DMS79 treated with DMSO at 0.1 percent for 48 hours (cell line): ENCODE measurements at places on chromosomes 12 and 14.

- no peak for DNase-seq
Measured at GRCh38 chr12:90841336-90841735, 113.6 kb downstream of the CCER1 start.

DNA sequence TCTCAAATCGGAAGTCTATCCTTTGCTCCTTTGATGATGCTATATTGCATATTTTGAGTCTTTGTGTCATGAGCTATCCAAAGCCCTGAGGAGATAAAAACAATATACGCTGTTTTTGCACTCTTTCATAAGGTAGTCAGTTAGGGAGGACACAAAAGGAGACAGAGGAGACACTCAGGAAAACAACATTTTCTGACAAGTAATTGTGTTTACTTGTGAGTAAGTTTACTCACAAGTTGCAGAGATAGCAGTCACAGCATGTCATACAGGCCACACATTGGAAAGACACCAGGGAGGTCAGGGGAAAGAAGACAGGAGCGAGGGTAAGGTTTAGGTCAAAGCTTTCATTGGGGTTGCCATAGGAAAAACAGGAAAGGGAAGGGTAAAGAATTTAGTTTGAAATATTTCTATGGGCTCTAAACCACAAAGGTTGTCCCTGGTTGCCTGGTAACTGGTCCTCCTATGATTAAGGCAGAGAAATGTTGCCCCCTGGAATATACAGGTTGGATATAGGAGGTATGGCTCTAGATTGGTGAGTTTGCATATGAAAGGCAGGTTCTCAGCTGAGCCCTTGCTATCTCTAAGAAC, 7.4 kb upstream of the GABARAPL1 start:
- DNase-seq, result no peak

DNA sequence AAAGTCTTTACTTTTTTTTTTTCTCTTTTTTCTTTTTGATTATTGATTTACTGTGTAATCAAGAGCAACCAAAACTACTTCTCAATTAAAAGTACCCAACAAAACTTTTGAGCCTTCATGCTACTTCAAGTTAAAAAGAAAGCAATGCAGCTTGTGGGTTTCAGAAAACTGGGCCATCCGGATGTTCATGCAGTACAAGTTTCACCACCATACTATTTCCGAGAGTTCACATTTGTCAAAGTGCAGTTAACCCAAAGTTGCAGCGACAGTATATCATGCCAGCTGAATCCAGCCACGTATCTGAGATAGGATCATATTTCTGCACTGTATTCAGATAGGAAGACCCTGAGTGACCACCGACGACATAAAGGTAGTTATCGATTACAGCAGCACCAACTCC, 33.0 kb downstream of the KLHL28 start:
- DNase-seq, result no peak

DNA sequence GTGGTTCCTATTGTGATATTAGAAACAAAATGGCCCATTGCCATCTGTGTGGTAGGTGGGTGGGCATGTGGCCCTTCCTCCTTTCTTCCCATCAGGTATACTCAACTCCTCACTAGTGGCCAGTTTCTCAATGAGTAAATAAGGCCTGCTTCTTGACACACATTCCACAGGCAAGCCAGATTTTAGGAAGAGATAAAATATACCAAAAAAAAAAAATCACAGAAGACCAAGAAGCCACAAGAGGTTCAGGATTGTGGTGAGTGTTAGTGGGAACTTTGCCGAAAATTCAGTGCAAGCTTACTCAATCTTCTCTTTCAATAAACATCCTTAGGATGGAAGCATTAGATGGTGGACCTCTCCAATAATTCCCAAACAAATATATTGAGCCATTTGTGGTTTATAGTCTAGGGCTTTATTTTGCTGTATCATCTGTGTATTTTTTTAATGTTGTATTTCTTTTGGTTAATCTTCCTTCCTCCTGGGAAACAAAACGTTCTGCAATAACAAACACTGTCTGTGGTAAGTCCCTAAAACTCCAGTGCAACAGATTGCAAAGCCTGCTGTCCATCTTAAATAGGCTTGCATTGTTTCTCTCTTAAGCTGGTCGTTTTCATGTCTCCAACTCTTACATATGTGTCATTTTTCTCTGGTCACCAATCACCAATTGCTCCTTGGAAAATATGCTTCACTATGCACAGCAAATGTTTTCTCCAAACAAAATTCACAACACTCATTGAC, 289.9 kb upstream of the KITLG start:
- DNase-seq, result no peak

DNA sequence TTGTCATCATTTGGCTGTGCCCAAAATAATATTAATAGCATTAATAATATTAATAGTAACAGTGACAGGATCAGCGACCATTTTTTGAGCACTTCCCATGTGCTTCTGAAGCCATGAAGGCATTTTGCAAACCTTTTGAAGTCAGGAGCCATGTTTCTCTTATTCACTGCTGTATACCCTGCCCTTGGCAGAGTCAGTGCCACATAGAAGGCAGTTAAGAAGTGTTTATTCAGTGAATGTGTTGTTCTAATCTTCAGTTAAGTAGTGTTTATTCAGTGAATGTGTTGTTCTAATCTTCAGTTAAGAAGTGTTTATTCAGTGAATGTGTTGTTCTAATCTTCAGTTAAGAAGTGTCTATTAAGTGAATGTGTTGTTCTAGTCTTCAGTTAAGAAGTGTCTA, 319.7 kb upstream of the NAV3 start:
- peak; percentile 35 for DNase-seq

DNA sequence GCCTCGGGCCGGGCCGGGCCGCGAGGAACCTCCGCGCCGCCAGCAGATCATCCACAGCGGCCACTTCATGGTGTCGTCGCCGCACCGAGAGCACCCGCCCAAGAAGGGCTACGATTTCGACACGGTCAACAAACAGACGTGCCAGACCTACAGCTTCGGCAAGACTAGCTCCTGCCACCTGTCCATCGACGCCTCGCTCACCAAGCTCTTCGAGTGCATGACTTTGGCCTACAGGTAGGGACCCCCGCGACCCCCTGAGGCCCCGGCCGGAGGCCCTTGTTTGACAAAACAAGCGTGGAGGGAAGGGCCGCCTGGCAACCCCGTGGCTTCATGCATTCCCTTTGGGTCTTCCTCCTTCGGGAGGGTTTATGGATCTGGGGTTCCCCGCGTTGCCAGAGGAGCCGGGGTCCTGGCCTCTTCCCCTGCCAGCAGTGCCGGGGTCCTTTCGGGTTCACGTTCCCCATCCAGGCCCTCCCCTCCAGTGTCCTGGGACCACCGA, 526 bp downstream of the MLXIP start:
- no peak for DNase-seq

DNA sequence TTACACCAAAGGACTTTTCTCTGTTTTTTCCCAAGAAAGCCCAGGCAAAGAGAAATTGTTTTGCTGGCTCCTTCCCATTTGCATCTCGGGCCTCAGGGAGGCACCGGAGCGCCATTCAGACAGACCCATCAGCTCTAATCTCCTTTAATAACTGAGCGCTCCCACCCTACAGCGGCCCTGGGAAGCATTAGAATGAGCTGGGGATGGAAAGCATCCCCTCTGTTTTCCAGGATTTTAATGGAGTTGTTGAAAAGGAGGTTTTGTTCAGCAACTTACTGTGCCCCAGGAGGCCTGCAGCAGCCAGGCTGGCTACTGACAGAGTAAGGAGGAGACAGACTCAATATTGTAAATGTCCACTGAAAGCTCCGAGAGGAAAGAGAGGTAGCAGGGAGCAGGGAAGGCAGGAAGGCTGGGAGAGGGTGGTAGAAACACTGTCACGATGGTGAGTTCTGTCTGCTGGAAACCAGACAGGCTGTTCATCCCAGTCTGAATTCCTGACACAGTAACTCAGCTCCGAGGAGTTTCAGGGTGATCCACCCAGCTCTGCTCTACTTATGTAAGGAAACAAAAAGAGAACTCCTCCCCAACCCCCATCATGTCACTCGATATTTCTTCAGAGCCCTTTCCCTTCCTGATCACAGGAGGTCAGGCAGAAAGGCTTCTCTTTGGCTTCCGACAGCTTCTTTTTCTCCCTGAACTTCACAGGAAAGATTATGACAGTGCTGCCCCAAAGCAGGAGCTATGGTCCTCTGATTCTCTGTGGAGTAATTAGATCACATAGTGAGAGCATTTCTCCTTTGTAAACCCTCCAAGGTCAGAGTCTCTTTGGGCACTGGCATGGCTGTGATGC, 62.5 kb upstream of the TMEM132D start:
- DNase-seq, result no peak

- peak; percentile 6 for DNase-seq
Measured at GRCh38 chr12:125330645-125331341, 265.6 kb downstream of the AACS start.

DNA sequence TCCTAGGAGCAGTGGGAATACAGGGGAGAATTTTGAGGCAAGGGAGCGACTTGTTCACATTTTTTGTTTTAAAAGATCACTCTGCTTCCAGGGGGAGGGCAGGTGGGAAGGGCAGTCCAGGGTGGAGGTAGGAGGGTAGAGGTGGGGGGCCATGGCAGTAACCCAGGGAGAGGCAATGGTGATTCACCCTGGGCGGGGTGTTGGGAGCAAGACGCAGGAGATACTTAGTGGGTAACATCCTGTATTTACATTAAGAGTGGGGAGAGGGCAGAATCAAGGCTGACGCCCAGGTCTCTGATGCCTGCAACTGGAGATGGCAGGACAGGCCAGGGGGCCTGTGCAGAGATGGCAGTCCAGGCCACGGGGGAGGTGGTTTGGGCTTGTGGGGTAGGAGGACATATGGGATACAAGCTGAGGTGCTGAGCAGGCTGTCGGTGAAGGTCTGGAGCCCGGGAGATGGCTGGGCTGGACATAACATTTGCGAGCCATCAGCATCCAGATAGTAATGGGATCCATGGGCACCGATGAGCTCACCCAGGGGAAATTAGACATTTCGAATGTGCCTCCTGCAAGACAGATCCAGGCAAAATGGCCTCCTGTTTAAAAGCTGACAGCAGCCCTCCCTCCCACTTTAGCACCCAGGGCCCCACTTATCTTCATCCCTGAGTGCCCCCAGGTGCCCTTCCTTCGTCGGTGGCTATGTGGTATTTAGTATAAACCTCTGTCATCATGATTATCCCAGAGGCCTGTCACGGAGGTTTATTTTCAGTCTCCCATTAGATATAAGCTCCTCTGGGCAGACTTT, 9.3 kb downstream of the EML1 start:
- DNase-seq, result peak; percentile 66

DNA sequence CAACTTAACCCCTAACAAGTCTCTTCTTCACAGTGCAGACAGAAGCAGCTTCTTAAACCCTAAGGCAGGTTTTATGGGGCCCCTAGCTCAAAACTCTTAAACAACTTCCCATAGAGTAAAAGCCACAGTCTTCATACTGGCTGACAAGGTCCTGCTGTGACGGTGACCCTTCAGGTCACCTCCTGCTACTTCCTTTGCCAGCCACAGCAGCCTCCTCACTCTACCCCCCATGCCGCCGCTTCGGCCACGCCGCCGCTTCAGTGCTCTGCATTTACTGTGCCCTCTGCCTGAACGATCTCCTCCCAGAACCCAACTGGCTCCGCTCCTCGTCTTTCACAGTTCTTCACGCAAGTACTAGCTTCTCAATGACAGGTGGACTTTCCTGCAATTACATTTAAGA, 45.5 kb downstream of the ACADS start:
- DNase-seq, result no peak

GRCh38 chr14:67493092-67493717, 4.7 kb upstream of the TMEM229B start:
- DNase-seq, result no peak

GRCh38 chr12:49197256-49197655, 8.4 kb upstream of the TUBA1A start:
- no peak for DNase-seq

DNA sequence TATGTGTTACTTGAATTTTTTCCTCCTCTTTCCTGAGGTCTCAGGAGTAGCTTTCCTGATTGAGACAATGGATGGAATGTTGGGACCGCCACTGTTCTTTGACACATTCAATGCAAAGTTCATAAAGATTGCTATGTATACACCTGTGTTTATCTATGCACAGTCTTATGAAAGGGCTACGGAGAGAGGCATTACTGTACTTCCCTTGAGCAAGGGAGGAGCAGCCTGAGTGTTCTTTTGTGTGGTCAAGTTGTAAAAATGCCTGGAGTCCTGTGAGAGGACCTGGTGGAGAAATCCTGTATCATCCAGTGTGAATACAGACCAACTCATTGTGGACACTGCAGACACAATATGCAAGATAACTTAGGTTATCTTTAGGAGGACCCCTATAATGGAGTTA, 1.2 kb downstream of the SRGAP1 start:
- DNase-seq, result peak; percentile 44

- no peak for DNase-seq
Measured at GRCh38 chr12:104873374-104873773, 84.7 kb downstream of the SLC41A2 start.

- no peak for DNase-seq
Measured at GRCh38 chr12:1719139-1719538, 28.3 kb downstream of the ADIPOR2 start.

- peak; percentile 32 for DNase-seq
Measured at GRCh38 chr12:56591126-56591525, 39.0 kb downstream of the BAZ2A start.

GRCh38 chr14:103130017-103130764, 6.9 kb downstream of the TNFAIP2 start:
- no peak for DNase-seq

GRCh38 chr12:124523071-124523470, 44.3 kb downstream of the NCOR2 start:
- peak; percentile 77 for DNase-seq

- DNase-seq, result peak; percentile 60
Measured at GRCh38 chr14:28754209-28754985, 12.2 kb upstream of the FOXG1 start.

GRCh38 chr14:32336702-32337101, 7.6 kb downstream of the AKAP6 start:
- no peak for DNase-seq
